ENCODE measurements at places on chromosomes 2 and 18.

- no peak for DNase-seq
These were observed 70.4 kb downstream of the DDX1 start for GRCh38 chr2:15662026-15662425.

GRCh38 chr2:8598295-8599165, 83.3 kb upstream of the ID2 start:
- DNase-seq: peak; percentile 78

DNA sequence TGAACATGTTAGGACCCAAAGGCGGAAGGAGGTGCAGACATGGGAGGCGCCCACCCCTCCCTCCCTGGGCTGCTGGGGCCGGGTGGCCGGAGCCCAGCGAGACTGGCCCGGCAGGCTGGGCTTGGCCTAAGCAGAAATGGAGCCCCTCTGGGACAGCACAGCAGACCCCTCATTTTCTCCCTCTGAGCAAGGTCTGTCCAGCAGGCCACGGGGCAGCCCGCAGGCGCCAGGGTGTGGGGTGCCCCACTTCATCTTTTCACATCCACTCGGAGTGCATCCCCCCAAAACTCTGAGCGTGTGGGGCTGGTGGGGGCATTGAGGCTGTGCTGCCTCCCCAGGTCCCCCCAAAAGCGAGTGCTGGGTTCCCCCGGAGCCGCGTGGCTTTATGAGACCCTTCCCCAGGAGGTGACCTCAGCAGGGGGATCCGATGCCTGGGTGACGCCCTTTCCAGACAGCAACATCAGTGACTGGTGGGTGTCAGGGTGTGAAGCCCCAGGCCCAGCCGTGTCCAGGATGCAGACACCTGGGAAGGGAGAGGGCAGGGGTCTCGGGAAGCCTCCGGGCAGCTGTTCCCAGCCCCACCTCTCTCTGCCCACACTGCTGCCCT, 36.7 kb upstream of the GPC1 start:
- no peak for DNase-seq

- DNase-seq: peak; percentile 42
These were observed 24.6 kb upstream of the CASP10 start for GRCh38 chr2:201158111-201158929.

- DNase-seq: no peak
These were observed 134.3 kb downstream of the ZNF236 start for GRCh38 chr18:76956648-76957047.

GRCh38 chr2:8015848-8016600, 665.8 kb upstream of the ID2 start:
- DNase-seq: peak; percentile 33

DNA sequence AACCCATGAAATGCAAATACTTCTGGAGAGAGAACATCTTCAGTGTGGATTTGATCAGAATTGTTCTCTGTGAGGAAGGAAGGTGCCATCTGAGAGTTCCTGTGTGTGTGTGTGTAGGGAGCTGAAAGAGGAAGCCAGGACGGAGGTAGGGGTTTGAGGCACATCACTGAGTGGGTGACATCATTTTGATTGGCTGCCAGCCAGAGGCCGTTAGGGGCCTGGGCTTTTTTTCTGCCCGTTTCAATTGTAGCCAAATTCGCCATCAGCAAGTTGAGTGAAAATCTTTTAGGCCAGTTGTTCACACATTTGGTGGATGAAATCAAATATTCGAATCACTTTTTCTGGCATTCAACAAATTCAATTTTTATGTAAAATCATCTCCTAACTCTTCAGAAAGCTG, 48.9 kb downstream of the TSN start:
- no peak for DNase-seq

- DNase-seq: no peak
These were observed 15.4 kb upstream of the IGFBP5 start for GRCh38 chr2:216710551-216711301.

DNA sequence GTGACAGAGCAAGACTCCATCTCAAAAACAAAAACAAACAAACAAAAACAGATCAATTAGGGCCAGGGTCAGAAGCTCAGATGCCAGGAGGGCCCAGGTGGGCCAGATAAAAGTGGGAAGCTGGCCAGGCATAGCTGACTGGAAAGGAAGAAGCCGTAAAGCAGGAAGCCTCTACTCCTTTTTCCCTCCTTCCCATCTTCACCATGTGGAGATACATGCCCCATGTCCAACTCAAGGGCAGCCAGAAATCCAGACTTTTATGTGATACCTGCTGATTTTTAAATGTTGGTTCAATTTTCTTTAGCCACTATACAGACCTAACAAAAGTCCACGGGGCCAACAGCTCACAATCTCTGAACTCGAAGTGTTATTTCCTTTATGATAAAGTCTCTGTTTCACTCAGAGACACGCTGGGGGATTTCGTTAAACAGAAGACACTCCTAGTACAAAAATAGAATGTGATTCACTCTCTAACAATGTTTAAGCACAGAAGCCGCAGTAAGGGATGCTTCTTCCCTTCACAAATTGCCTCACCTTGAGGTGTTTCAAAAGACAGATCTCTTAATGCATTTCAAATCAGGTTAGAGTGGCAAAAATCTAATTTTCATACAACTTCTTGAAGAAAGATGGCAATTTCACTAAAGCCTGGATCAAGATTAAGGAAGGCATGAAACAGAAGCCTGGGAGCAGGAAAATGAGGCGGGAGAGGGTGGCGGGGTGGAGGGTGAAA, 14.0 kb downstream of the TMEM247 start:
- DNase-seq: no peak

DNA sequence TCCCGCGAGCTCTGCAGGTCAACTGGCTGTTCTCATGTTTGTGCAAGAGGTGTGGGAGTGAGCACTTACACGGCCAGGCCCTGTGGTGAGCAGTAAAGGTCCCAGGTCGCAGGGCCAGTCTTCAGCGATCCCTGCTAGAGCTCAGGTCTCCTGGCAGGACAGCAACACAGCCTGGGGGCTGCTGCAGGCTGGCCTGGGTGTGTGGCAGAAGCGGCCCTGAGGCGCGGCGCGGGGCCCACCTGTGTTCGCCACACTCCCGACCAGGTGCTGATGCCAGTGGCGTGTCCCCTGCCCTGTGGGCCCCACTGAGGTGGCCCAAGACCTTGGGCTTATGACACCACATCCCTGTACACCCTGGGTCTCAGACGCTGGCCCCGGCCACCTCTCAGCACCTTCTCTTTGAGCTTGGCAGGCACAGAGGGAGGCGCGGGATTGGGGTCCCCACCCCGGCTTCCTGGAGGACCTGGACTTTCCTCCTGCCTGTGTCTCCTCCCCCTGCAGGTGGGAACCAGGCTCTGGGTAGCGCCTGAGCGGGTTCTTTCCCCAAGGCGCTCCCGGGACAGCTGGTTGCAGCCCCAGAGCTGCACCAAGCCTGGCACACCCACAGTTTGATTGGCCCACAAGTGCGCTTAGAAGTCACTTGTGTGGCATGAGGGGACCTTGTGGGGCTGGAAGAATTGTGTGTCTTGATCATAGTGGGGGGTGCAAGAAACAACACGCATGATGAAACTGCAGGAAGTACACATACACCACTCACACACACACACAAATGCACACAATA, 59.2 kb downstream of the TWIST2 start:
- no peak for DNase-seq

DNA sequence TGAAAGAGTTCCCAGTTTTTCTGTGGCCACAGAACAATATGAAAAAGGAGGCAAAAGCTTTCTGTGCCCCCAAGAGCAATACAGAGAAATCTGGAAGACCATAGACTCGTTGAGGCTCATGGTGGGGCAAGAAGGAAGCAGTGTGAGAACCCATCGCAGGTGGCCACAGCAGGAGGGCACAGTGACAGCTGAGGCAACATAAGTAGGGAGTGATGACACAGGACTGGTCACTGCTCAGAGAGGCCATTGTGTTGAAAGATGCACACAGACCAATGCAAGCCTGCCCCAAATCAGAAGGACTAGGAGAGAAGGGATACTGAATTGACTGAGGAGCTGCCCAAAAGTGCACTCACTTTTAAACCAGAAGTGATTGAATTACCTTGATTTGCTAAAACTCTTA, 483.6 kb downstream of the EPHA4 start:
- DNase-seq: no peak

GRCh38 chr18:55119434-55119833, 160.2 kb upstream of the CCDC68 start:
- no peak for DNase-seq

GRCh38 chr2:162126527-162126926, 25.5 kb downstream of the GCG start:
- no peak for DNase-seq

DNA sequence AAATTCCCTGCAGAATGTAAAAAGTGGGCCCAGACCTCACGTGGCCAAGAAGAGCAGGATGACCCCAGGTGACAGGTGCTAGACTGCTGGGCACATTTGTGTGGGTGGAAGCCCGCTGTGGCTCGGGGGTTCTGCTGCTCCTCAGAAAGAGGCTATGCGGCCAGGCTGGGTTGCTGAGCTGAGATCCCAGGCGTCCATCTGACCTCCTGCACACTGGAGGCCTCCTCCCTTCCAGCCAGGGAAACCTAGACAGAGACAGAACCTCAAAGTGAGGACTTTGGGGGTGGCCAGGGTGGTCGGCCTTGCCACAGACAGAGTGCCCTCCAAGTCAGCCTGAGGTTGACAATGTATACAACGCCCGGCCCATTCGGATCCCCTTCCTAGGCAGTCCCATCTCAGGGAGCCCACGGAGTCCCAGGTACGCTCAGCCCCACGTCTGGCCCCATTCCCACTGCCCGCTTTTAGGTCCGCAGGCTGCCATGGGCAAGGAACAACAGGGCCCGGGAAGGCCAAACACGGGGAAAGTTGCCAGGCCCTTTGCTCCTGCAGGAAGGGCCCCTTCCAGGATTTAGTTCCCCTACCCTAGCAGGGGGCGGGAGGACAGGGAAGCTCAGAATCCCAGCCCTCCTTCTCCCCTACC, 75.6 kb downstream of the KIAA2012 start:
- DNase-seq: no peak

- peak; percentile 64 for DNase-seq
These were observed 243.9 kb downstream of the PRKCE start for GRCh38 chr2:45895241-45895861.

DNA sequence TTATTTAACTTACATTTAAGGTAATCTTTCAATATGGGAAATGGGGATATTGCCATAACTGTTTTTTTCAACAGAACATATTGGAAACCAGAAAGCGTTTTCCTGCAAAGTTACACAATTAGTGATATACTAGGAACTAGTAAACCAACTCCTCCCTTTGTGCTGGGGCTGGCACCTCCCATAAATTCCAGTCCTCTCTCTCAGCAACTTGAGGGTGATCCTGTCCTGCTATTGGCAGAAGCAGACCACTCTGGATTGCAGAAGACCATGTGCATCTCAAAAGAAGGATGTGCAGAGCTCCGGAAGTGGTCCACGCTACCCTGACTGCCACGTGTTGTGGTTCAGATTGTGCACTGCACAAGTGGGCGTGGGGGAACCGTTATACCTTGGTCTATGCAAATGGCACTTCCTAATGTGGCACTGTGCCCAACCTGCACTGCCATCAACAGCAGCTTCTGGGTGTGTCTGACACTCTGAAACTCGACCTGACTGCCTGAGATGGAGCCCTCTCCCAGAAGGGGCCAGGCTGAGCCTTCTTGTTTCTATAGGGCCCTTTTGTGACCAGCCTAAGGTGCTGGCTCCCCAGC, 219.2 kb downstream of the ZNF516 start:
- no peak for DNase-seq

- DNase-seq: peak; percentile 80
These were observed 48.1 kb downstream of the MERTK start for GRCh38 chr2:111946294-111947114.

DNA sequence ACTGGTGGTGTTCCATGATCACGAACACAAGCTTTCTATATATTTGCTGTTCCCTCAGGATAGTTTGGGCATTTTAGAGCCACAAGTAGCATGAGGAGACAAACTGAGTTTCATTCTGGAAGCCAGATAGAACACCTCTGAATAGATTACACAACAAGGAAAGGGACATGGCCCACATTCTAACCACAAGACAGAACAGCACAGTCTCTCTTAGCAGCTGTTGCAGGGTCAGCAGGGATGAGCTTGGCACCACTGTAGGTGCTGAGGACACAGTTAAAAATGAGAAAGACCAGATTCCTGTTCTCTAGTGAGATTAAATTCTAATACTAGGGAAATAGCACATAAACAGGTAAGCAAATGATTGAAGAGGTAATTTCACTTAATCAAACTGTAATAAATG, 235.3 kb downstream of the ZNF407 start:
- DNase-seq: no peak

DNA sequence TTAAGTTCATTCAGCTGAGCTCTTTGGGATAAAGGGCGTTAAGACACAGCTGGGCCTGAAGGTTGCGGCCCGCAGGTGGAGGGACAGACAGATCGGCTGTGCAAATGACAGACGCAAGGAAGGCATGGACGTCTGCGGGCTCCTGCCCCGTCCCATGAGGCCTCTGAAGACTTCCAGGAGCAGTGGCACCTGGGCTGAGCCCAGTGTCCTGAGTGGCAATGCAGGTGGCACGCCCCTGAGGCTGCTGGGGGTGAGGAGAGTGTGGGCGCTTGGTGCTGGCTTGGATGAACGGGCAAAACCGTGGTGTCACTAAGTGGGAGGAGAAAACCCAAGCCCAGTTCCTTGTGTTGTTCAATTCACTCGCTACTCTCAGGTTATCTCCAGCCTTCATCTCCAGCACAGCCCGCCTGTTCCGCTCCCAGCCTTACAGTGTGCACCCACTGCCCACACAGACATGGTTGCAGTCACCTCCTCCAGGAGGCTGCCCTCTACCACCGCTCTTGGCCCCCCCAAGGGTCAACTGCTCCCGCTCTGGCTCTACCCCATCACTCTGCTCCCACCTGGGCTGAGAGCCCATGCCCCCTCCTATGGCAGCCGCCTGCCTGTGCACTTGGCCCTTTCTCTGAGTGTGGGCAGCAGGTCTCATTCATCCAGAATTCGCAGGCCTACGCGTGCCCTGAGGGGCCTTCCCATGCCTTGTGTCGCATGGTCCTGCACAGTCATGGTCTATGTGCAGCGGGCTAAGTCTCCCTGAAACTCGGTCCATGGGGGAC, 50.3 kb downstream of the PTGR3 start:
- no peak for DNase-seq

- no peak for DNase-seq
These were observed 45.2 kb upstream of the B3GNT2 start for GRCh38 chr2:62150597-62151305.

GRCh38 chr2:162478721-162479129, 134.8 kb downstream of the GCA start:
- no peak for DNase-seq

- DNase-seq: no peak
These were observed 60.4 kb downstream of the WDSUB1 start for GRCh38 chr2:159226059-159226461.

- DNase-seq: no peak
These were observed 21.8 kb downstream of the CFAP210 start for GRCh38 chr2:169672406-169672805.

DNA sequence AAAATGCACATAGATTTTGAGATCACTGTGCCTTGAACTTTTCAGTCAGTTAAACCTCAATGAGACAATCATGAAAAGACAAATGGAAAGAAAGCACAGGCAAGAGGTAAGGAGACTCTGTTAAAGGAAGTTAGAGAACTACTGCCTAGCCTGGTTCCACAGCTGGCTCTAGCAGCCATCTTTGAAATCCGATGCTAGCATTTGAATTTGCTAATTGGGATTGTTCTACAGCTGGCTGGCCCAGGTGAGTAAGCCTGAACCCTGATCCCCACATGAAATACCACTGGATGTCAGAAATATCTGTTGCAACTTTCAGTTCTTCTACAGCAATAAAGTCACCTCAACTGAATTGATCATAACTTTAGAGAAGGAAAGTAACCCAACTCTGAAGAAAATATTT, 315.2 kb upstream of the CHAC2 start:
- no peak for DNase-seq

GRCh38 chr2:178629463-178629862, 149.2 kb downstream of the PLEKHA3 start:
- DNase-seq: no peak

All from fibroblast of skin of left biceps (primary cell).